BE2C (cell line): ENCODE measurements at places on chromosomes 12 and 14.

GRCh38 chr12:93713060-93713459 lies 35.9 kb downstream of the CRADD start:
- DNase-seq, result no peak

DNA sequence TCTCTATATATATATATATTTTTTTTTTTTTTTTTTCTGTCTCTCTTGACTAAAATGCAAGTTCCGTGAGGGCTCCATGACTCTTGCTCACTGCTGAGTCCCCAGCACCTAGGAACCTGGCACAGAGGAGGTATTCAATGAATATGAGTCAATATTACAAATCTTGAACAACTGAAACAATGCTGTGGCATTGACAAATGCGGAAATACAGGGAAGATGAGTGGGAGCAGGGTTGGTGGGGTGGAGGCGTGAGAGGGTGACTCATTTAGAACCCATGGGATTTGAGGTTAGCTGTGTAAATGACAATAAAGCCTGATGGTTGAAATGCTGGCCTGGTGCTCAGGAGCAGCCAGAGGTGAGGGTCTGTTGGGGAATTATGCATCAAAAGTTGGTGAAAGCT lies 121.7 kb upstream of the FUT8 start:
- no peak for DNase-seq

DNA sequence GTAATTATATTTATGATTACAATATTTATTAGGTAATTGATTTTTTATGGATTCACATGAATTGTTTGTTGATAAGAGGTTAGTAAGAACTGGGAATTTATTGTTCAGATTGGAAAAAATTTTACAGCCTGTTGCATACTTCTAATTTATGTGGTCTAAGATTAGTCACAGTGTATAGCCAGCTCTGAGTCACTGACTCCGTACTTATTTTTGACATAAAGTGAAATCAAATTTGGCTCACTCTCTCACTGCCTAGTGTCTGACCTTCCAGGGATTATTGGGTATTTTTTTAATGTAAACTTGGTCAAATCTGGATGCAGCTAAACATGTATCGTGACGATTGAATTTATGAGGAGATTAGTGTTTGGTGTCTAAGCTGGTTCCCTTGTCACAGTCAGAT lies 109.3 kb downstream of the PTPRQ start:
- DNase-seq, result no peak

GRCh38 chr12:65632131-65632855 lies 192.0 kb upstream of the HMGA2 start:
- no peak for DNase-seq

GRCh38 chr12:113239288-113239771 lies 18.1 kb downstream of the TPCN1 start:
- DNase-seq, result no peak

GRCh38 chr12:70241845-70242244 lies 1.4 kb upstream of the CNOT2 start:
- no peak for DNase-seq

- DNase-seq, result no peak
These were observed 571.0 kb downstream of the SLC6A15 start for GRCh38 chr12:84341467-84342193.

DNA sequence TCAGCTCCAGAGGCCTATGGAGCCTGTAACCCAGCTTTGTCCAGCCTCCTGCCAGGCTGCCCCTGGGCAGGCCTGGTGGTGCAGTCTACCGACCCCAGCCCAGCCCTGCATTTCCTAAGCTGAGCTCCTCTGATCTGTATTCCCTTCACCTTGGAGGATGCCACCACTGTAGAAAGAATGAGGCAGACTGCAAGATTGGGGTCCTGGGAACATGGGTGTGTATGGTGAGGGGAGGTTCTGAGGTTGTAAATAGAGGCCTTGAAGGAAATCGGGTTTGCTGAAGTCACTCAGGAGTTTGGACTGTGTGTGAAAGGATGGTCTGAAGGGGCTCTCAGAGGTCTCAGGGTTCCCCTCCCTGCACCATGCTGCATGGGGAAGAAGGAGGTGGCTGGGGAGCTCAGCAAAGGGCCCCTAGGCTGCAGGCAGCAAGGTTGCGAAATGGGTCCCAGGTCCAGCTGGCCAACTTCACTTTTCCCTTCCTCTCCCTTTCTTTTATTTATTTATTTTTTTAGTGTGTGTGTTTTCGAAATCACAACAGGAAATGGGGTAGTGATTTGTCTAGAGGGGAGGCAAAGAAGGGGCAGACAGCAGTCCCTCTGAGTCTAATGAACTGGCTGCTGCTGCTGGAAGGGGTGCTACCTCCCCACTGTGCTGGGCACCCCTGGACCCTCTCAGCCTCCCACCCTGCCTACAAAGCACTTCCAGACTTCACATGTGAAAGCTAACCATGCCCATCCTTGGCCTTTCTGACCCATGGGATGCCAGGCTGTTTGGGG lies 1.2 kb upstream of the LRP1-AS start:
- no peak for DNase-seq

DNA sequence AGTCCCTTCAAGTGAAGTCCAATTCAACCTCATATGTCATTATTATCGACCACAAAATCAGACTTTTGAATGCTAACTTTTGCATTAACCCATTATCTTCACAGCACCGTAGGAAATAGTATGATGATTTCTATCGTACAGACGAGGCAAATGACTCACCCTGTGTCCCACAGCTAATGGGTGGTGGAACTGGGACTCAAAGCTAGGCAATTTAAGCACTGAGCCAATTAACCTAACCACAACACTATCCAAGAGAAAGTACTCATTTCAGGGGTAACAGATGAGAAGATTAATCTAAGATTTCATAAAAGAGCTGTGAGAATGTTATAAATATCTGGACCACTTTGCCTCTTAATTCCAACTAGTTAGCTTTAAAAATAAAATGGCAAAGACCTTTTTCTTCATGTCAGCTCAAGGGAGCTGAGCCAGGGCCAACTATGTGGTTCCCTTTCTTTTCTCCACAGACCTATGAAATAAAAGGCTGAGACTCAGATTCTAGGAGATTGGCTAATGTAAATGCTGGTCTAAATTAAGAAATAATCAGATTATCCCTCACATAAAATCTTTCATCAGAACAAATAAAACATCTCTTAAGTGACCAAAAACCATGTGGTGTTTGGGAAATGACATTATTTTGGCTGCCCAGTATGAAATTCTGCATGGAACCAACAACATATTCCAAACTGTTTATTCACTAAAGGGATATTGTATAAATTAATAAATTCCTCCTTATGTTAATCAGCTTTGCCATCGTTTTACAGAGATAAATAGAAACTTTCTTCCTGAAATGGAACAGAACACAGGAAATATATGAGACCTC lies 4.9 kb downstream of the PTGER2 start:
- DNase-seq, result peak; percentile 45

- DNase-seq, result no peak
These were observed 708.5 kb downstream of the C12orf50 start for GRCh38 chr12:87320724-87321123.

- DNase-seq, result no peak
These were observed 32.6 kb upstream of the MED13L start for GRCh38 chr12:116310082-116310481.

DNA sequence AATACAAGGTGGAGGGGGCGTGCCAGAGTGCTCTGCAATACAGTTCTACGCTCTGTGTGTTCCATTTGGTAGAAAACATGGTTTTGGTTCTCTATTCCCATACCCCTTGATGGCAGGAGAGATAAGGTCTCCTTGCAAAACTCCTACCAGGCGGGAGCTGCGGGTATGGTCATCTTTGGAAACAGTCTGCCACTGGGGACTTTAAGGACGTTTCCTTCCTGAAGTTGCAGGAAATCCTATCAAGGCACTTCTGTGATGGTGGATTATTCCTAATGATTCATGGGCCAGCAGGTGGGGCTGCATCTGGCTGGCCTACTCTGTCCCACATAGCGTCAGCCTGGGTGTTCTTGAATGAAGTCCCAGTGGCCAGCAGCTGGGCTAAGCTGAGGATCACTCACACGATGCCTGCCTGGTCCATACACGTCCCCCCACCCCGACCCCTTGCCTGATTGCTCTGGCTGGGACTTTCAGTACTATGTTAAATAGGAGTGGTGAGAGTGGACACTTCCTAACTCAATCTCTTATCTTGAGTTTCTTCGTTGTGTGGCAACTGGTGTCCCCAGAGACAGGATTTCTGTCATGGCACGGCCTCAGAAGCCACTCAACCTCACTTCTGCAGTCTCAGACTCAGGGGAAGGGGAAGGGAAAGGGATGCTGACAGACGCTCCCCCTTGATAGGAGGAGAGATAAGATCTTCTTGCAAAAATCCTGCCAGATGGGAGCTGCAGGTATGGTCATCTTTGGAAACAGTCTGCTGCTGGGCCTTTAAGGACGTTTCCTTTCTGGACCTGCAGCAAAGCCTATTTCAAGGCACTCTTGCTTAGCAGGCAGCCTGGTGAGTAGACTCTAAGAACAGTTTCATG lies 61.0 kb upstream of the FKBP4 start:
- DNase-seq, result no peak

DNA sequence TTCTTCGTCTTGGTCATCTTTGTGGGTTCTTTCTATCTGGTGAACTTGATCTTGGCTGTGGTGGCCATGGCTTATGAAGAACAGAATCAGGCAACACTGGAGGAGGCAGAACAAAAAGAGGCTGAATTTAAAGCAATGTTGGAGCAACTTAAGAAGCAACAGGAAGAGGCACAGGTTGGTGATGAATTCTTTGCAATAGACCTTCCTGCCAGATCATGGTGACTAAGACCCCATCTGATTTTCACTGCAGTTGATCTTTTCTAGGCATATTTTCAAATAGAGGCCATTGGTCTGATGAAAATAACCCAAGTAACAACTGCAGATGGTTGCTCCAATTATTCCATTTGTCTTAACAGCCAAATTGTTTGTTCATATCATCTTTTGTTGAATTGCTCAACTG lies 114.4 kb downstream of the SCN8A start:
- no peak for DNase-seq

DNA sequence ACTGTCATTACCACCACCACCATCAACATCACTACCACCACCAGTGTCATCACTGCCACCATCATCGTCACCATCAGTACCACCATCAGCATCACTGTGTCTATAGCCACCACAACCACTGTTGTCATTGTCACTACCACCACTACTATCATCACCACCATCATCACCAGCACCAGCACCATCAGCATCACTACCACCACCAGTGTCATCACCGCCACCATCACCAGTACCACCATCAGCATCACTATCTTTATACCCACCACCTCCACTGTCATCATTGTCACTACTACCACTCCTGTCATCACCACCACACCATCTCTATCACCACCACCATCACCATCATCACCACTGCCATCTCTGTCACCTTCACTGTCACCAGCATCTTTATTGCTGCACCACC lies 60.6 kb downstream of the BEGAIN start:
- DNase-seq, result no peak

- DNase-seq, result no peak
These were observed 92.5 kb downstream of the DPF3 start for GRCh38 chr14:72801381-72801812.

DNA sequence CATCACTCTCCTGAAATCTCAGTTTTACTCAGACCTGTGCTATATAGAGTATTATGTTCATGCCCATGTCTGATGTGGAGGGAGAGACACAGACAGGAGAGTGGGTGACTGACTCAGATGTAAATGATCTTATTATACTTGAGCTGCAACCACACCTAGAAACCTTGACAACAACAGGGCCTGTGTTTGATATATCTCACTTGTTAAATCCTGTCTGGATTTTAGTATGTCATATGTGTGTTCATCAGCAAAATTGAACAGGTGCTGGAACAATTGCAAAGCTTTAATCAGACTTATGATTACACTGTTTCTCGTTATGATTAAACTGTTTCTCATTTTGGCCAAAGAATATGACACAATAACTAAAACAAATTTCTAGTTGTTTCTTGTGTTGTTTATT lies 37.7 kb downstream of the DIP2B start:
- DNase-seq, result no peak

GRCh38 chr14:83624541-83624940 lies 1905.4 kb upstream of the FLRT2 start:
- DNase-seq, result no peak

- DNase-seq, result no peak
These were observed 142.2 kb upstream of the FKBP4 start for GRCh38 chr12:2652401-2653081.

GRCh38 chr12:5783289-5783920 lies 161.7 kb downstream of the ANO2 start:
- no peak for DNase-seq

DNA sequence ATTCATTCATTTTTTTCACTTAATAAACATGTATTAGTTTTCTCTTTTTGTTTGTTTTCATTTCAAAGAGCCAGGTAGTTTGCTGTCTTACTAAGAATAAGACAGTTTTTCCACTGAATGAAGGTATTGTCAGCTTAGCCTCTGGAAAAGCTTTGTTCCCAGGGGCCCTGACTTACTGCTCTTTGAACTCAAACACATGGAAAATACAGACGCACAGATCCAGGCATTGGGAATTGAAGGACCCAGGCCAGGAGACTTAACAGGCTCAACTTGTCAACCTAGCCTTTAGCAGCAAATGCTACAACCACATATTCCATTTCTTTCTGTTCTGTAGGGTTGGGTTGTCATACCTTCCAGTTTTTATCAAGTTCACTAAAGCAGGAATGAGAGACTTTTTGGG lies 38.5 kb upstream of the SLCO1C1 start:
- no peak for DNase-seq

GRCh38 chr14:80313806-80314205 lies 102.5 kb upstream of the DIO2 start:
- no peak for DNase-seq

DNA sequence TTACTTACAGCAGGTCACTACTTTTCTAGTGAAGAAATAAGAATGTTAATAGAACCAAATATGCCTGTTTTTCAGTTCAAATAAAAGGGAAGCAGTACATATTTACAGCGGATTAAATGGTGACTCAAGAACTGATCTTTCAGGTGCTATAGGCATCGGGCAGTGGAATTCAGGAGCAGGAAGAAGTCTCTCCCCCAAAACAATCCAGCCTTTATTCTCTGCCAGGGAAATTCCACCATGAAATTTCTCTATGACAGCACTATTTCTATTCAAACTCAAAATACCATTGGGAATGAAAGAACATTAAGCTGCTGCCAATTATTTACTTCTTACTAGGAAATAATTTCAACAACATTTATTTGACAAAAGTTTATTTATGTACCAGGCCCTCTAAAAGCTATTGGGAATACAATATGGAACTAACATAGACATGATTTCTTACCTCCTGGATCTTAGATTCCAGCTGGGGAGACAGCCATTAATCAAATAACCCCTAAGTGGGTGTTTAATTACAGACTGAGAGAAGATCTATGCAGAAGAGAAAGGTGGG lies 60.3 kb upstream of the KRR1 start:
- DNase-seq, result no peak

- no peak for DNase-seq
These were observed 41.3 kb upstream of the LMNTD1 start for GRCh38 chr12:25594376-25594775.

- no peak for DNase-seq
These were observed 9.2 kb downstream of the KRT79 start for GRCh38 chr12:52824741-52825410.

GRCh38 chr14:31243860-31244259 lies 36.3 kb upstream of the HECTD1 start:
- no peak for DNase-seq
